ENCODE measurements at places on chromosomes 7 and 10.

DNA sequence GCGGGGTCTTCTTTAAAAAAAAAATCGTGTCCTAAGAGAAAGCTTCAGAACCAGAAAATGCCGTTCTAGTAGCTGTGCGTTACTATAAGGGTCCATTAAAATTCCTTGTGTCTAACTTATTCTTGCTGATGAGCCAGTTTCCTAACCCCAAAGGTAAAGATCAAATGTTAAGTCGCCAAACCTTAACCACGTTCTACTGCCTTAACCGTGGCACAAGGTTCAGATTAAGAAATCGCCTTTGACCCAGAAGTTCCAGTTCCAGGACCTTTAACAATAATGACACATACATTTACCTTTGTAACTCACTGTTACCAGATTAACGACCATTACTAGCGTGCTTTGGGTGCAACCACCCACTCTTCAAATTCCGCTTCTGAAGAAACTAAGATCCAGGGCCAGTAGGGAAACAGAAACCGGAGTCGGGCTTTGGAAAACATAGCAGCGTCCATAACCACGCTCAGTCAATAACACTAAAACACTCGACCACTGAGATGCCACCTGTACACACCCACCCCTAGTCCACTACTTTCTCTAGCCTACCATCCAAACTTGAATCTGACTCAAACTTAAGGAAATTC lies 620 bp downstream of the BET1 start:
- DNase-seq: no peak

- no peak for DNase-seq
Measured at GRCh38 chr10:29713450-29713849, 78.7 kb upstream of the SVIL start.

DNA sequence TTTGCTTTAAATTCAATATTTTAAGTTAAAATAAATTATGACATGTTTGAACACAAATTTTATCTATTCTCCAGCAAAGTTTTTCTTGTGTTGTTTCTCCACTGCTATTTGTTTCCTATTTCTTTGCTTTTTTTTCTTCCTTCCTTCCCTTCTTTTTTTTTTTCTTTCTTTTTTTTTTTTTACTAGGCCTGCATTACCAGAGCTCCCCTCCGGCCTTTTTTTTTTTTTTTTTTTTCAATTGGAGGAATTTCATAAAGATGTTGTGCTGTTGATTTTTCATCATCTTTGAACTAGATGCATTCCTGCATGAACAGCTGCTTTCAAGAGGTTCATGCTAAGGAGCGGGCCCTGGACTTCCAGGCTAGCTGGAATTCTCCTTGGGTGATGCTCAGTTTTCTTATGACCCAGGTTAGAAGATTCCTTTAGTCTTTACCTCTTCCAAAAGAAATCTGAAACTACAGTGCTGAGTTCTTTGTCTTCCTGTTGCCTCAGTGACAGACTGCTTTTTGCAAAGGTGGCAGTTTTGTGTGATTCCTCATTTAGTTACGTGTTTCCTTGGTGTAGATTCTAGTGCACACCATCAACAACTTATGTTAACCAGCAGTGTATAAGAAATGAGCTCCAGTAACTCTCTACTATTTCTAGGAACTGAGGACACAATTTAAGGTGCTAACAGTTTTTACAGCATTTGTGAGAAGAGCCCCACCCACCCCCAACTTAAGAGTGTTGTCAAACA lies 4.8 kb upstream of the CAMK1D start:
- no peak for DNase-seq

GRCh38 chr7:136066304-136067143 lies 89.4 kb upstream of the MTPN start:
- DNase-seq: no peak

GRCh38 chr7:96284835-96285234 lies 37.1 kb downstream of the SLC25A13 start:
- DNase-seq: no peak

DNA sequence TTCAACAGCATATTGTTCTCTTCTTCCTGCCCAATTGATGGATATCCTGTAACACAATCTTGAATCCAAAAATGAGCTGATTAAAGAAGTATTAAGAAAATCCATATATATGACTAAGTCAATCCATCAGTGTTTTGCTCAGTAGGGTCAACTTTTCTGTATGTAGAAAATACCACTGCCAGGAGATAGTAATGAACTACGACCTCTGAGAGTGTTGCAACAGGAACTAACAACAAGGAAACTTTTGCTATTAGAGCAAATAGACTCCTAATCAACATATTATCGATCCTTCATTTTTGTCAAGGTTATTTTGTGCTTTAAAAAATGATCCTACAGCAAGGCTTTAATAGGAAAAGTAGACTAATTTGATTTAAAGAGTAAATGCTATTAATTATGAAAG lies 405.3 kb upstream of the ETV1 start:
- no peak for DNase-seq

DNA sequence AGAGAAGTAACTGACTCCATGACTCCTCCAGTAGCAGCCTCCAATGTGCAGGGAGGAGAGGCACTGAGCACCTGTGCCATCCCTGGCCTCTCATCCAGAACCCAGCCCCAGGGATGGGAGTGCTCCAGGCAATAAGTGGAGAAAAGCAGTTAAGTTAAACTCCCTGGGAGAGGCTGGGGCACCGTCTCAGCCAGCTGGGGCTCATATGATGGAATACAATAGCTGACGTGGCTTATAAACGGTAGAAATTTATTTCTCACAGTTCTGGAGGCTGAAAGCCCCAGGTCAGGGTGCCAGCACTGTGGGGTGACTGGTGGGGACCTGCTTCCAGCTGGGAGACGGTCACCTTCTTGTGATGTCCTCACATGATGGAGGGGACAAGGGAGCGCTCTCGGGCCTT lies 94.7 kb downstream of the RAMP3 start:
- DNase-seq: no peak

GRCh38 chr7:42573881-42574672 lies 337.1 kb upstream of the GLI3 start:
- no peak for DNase-seq

- no peak for DNase-seq
Measured at GRCh38 chr10:115092555-115093285, 445 bp upstream of the ATRNL1 start.

- no peak for DNase-seq
Measured at GRCh38 chr7:55733241-55734140, 129.1 kb downstream of the SEPTIN14 start.

- no peak for DNase-seq
Measured at GRCh38 chr7:2475678-2476015, 551 bp downstream of the GRIFIN start.

- no peak for DNase-seq
Measured at GRCh38 chr10:88923520-88923919, 29.1 kb downstream of the ACTA2 start.

DNA sequence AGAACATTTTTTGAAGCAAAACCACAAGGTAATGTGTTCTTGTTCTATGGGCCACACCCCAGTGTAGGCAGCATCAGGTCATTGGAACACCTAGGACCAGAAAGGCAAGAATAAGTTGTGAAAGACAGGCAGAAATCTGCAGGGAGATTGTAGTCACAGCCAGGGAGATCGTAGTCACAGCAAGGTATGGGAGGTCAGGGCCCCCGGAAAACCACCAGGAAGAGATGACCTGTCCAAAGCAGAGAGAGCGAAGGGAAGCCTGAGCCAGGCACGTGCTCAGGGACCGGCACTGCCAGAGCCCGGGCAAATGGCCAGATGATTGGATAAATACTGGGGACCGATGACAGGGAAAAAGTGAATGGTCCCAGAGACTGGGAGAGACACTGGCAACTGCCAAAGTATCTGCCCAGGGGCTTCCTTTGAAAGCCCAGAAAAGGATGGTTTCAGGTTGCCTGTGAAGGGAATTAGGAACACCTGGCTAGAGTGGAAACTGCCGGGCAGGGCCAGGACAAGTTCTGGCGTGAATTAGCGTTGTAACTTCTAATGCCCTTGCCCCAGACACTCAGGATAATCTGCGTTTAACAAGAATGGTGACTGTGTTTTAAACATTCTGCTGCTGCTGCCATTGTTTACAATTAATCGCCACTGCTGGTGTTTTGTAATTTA lies 3.9 kb upstream of the NOBOX start:
- no peak for DNase-seq

DNA sequence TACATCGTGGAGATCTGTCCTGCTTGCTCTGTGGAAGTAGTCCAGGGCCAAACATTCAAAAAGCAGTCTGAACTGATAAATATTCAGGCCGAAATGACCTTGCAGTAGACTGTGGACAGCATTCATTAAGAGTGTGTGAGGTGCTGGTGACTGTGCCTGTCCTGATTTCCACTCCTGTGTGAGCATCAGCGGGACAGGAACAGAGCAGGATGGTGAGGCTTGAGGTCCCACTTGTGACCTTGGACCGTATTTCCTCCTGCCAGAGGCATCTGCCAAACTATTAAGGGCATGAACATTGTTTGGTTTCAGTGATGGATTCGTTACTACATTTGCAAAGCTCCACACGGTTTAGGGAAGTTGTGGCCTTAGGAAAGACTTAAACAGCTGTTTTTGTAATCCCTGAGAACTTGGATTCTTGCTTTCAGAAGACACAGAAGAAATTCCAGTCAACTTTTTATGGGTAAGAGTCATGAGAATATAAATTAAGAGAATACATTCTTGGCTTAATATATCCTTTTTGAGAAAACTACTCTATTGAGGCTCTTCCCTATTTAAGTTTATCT lies 32.8 kb downstream of the CCNY start:
- DNase-seq: no peak

GRCh38 chr7:134703782-134704181 lies 57.1 kb downstream of the BPGM start:
- DNase-seq: no peak

- no peak for DNase-seq
Measured at GRCh38 chr7:74287303-74288033, 1.7 kb upstream of the CLIP2 start.

DNA sequence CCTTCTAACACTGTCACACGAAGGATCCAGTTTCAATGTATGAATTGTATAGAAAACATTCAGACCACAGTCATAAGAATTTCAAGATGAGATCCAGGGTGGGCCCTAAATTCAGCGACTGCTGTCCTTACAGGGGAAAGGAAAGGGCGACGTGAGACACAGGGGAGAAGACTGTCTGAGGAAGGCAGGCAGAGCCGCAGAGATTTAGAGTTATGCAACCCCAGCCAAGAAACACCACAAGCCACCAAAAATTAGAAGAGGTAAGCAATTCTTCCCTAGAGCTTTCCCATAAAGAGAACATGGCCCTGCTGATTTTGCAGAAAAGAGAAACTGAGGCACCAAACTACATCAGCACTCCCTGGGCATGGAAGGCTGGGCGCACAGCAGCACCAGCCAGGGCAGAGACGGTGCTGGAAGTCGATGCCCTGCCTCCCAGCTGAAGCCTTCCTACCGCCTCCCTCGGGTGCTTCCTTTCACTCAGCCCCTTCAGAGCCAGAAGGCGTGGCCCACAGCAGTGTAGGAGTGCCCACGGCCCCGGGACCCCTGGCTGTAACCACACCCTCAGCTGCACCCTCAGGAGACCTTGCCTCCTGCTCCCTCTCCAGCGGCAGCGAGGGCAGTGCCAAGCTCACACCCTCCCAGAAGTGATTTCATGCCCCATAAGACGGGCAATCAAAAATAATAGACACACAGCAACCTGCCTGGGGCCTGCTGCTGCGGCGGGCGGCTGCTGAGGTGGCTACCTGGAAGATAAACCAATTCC lies 81.0 kb upstream of the LRRC4 start:
- no peak for DNase-seq

GRCh38 chr7:137838706-137839315 lies 8.0 kb downstream of the DGKI start:
- DNase-seq: no peak

GRCh38 chr7:50394315-50394714 lies 55.8 kb downstream of the FIGNL1 start:
- no peak for DNase-seq

GRCh38 chr10:132850246-132850645 lies 64.3 kb upstream of the NKX6-2 start:
- DNase-seq: no peak

DNA sequence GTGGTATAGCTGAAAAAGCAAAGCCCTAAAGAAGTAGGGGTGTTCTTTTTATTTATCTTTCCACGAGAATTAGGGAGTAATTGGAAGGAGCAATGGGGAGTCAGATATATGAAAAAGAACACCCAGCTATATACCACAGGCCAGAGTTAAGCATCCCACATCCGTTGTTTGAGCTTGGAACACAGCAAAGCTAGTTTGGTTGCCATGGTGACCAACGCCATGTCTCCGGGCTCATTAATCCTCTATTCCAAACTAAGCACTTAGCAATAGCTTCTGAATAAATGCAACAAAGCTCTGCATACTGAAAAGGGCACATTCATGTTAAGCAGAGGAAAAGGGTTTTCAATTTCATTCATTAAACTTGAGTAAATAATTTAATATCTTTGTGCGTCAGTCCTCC lies 23.5 kb downstream of the ASB4 start:
- no peak for DNase-seq

- DNase-seq: no peak
Measured at GRCh38 chr10:84196083-84196482, 1.7 kb downstream of the CDHR1 start.

GRCh38 chr10:13970236-13970956 lies 360.3 kb downstream of the FRMD4A start:
- no peak for DNase-seq

- DNase-seq: no peak
Measured at GRCh38 chr7:121938429-121938996, 65.6 kb downstream of the PTPRZ1 start.

- DNase-seq: no peak
Measured at GRCh38 chr10:110985497-110986275, 66.3 kb downstream of the SHOC2 start.

- no peak for DNase-seq
Measured at GRCh38 chr7:157791261-157791660, 454.5 kb downstream of the DNAJB6 start.

DNA sequence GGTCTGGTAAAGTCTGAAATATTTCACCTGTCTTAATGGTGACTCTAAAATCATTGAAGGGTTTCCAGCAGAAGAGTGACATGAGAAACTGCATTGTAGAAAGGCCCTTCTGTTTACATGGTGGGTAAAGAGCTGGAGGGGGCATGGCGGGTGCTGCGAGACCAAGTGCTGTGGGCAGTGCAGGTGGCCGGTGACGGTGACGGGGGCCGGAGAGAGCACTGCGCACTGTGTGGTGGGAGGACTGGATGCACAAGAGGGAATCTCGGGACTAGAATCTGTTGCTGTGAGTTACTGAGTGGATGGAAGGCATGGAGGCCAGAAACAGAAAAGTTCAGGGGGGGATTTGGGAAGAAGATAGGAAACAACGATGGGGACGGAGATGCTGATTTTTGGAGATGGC lies 218.7 kb downstream of the USP6NL start:
- DNase-seq: no peak

DNA sequence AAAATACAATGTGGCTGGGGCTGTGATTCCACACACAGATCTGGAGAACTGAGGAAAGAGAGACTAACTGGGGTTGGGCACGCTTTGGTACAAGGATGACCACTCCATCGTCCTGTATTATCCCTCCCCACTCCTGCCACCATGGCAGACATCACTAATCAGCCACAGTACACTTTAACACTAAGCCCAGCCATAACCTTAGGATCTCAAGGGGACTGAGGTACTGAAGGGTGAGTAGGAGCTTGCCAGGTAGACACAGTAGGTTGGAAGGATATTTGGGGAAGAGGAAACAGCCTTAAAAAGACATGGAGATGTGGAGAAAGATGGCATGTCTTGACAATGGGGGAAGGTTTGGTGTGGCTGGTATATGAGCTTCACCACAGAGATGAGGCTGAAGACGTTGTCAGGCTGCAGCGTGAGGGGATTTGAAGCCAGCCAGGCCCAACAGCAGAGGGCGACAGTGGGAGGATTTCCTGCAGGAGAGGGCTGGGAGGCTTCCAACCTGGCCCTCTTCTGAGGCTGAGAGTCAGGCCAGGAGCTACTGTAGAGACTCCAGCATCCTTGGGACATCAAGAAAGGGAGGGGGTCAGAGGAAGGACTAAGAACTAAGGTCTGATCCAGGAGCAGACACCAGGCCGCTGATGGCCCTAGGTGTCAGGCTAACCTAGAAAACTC lies 58.6 kb upstream of the COL13A1 start:
- no peak for DNase-seq
